Hematopoietic multipotent progenitor cell (in vitro differentiated cells): ENCODE measurements at places on chromosomes 4 and X.

DNA sequence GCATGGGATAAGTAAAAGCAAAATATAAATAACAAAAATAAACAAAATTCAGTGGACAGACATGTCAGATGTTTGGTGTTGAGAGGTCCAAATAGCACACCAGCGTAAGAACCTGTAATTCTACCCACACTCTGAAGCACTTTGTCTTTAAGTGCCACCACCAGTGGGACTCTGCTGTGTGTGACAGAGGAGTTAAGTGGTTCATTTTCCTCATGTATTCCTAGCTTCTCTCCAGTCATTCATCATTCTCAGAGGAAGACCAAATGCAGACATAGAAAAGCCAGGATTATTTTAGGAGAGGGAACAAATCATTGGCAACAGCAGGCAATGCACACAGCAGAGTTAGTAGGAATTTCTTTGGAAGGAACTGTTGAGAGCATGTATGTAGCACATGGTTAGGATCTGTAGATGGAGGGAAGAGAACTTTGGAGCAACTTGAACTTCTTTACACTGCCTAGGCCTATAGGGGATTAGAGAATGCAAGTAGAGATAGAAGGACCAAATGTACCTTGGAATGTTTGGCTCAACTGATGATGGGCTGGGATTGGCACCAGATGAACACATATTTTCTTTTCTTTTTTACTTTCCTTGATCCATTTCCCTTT lies 43.0 kb upstream of the ARHGAP24 start:
- DNase-seq: no peak

DNA sequence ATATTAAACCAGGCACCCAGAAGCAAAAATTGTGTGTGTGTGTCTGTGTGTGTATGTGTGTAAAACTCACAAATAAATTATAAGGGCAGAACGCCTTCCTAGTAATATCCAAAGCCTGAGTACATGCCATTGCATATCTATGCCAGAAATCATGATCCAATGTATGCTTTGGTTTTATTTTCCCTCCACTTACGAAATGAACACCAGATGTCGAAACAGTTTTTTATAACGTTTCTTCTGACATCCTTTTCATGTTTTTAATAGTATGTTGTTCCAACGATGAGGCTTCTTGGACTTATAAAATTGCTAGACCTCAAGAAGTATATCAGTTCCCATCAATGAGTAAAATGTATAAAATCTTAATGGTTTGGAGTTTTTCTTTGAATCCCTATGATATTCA lies 55.4 kb downstream of the KCNIP4 start:
- no peak for DNase-seq

DNA sequence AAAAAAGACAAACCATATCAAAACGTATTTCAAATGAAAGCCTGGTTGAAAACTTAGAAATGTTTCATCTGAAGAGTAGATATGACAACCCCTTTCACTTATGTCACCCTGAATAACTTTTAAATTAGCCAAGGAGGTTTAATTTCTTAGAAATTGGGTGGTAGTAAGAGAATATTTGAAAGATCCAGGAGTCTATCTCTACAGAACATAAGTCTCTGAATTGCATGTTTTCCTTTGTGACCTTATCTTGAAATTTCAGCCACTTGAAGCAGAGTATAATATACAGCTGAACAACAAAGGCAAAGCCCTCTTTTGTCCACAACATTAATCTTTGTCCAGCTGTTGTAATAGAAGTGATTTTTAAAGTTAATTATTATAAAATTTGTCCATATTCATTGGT lies 49.5 kb downstream of the TMEM154 start:
- DNase-seq: no peak

- DNase-seq: no peak
Observed at GRCh38 chr4:158621729-158622128, 50.0 kb downstream of the C4orf46 start.

GRCh38 chr4:1049591-1049905 lies 38.1 kb downstream of the FGFRL1 start:
- no peak for DNase-seq
